ENCODE measurements at places on chromosomes 2 and 18.

GRCh38 chr2:101775092-101775491 lies 77.6 kb downstream of the MAP4K4 start:
- DNase-seq, result no peak

GRCh38 chr18:3910512-3910911 lies 460.5 kb downstream of the TGIF1 start:
- DNase-seq, result no peak

- DNase-seq, result no peak
Measured at GRCh38 chr2:166239548-166239947, 111.7 kb upstream of the SCN1A start.

DNA sequence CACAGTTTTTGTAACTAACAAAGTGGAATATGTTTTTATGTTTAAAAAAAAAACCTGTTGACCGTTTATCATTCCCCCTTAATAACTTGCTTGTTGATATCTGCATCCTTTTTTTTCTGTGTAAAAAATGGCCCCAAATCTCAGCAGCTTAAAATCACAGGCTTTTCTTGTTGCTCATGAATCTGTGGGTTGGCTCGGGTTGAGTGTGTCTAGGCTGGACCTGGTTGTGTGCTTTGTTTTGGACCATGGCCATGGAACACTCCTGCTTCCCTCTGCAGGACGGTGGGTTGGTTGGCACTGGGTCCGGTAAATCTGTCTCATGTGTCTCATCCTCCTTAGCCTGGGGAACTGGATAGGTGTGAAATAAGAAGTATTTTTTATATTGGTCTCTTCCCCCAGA lies 139.0 kb upstream of the LINC00305 start:
- no peak for DNase-seq

DNA sequence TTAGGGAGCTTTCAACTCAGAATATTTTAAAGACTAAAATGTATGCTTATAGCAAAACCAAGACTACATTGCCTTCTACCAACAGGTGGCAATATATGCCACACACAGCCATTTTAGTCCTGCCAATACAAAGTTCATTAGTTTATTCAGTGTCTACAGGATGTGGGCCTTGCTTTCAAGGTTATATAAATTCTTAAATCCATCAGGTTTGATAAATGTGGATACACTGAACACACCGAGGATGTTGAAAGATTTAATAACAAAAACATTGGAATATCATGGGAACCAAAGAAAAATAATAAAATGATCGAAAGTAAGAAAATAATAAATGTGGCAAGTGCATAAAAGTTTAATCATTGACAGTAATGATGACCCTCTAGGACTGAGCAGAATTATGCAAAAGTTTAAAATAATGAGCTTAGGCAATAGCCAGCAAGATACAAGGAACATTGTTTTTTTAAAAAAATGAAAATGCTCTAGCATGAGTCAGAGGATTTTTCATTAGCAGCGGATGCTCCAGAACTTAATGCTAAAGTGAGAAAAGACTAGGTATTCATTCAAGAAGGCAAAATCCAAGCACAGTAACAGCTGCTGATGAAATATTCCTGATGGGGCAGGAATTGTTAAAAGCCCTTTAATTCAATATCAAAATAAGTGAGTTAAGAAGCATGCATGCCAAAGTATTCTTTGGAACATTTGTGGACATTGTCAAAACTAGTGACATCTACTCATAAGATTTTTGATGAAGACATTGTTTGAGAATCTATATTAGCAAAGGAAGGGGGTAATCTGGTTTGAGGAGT lies 14.2 kb downstream of the SCN9A start:
- DNase-seq, result peak; percentile 57

DNA sequence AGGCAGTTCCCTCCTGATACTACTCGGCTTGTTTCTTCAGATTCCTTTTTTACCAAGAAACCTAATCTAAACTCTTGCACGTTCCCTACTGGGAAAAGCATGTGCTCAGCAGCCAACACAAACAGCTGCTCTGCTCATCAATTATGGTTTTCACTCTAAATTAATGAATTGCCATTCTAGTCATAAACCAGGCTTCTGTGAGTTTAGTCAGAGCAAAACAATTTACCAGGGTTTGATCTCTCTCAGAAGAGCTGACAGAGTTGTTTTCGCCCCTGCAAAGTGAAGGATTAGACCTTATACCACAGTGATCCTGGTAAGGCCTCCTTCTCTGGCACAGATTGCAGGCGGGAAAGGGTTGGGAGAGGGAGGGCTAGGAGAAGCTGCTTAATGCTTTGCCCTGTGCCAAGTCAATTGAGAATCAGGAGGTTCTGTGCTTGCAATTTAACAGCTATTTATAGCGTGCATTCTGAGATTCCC lies 57.2 kb downstream of the REEP1 start:
- DNase-seq, result no peak

DNA sequence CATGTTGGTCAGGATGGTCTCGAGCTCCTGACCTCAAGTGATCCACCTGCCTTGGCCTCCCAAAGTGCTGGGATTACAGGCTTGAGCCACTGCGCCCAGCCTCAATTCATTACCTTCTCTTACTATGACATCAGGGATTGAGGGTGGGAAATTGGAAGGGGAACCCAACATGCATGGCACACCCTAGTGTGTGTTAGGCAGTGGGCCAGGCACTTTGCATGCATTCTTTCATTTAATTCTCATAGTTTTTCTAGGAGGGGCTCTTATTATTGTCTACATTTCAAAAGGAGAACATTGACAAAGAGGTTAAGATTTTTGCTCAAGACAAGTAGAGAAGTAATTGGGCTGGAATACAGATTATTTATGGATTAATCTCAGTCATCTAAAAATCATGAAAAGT lies 10.9 kb upstream of the DNAJB2 start:
- DNase-seq, result no peak

DNA sequence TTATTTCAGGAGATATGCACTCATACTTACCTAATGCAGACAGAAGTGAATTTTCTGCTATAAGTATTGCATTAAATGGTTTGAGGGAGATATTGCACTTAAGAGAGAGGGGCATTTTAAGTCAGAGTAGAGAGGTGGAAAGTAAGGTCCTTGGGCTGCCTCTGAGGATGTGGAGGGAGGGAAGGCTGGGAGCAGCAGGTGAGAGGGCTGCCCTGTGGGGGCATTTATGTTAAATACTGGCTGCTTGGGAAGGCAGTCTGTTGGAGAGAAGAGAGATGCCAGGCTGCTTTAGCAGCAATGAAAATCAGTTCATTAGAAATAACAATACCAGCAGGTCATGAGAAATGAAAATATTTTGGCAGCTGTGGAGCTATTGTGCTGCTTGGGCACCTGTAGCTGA lies 576.2 kb upstream of the HS6ST1 start:
- DNase-seq, result no peak

DNA sequence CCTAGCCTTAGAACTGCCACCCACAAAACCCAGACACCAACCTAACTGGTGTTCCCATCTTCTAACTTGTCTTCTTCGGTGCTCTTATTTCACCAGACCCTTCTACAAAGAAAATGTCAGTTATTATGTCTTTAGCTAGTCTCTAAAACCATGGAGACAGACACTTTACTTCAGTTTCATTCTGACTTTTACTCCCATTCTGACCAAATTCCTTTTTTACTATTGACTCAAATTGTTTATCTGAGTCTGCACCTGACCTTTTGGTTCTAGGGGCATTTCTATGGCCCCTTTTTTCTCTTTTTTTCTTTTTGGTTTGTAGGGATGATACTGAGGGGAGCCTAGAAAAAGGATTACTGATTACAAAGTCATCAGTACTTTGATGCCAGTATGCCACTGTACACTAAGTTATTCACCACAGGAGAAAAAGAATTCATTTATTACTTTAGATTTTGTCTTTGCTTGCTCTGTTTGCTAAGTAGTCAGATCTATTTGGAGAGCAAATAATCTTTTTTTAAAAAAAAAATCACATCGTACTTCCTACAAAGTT lies 6.8 kb upstream of the SLC1A4 start:
- no peak for DNase-seq

GRCh38 chr2:233867993-233868532 lies at the start of gene MSL3B:
MSL3B (minus strand) TSS chr2:233868386.
- DNase-seq, result peak; percentile 61

- no peak for DNase-seq
Measured at GRCh38 chr2:1993711-1994682, 249.7 kb upstream of the PXDN start.

DNA sequence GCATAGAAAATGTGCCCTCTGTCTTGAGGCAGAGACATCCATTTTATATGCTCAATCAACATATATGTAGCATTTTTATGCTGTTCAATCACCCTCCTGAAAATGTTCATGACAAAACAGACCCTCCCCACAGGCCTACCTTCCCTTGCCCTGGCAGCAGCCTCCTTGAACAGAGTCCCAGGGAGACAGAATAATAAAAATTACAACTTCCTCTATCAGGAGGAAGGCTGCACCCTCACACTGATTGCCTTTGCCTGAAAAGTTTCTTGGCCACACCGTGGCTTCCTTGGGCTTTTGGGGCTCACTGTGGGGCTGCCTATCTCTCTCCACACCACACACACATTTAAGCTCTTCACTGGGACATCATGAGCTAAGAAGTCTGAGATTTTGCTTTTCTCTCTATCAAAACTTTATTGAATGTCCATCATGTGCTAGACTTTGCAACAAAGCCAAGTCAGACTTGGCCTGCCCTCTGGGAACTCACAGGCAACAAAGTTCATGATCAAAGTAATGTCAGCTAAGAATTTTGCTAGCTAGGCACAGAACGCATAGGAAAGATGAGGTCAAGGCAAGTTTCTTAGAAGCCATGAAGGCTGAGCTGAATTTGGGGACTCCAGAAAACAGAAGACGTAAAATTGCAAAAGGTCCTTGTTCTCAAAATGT lies 101.6 kb downstream of the BCL2L11 start:
- DNase-seq, result no peak
